NCI-H1092 (cell line): ENCODE measurements at places on chromosomes 2 and 18.
A peak's percentile ranks its signal among the peaks of the same experiment; 100 is the strongest.

DNA sequence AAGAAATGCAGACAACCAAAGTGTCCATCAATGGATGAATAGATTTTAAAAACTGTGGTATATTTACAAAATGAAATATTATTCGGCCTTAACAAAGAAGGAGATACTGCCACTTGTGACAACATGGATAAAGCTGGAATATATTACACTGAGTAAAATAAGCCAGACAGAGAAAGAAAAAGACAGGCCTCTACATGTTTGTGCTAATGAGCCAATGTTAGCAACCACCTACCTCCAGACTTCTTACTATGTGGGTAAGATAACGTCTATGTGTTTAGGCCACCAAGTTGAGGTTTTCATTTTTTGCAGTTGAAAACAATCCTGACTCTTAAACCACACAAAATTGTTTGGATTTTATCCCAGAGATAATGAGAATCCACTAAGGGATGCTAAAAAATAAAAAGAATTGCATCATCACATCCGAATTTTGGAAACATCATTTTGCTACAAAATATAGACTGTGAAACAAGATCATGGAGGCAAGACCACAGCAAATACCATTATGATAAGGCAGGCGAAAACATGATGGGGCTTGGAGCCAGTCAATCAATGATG lies 47.0 kb downstream of the EVA1A start:
- DNase-seq, result no peak

DNA sequence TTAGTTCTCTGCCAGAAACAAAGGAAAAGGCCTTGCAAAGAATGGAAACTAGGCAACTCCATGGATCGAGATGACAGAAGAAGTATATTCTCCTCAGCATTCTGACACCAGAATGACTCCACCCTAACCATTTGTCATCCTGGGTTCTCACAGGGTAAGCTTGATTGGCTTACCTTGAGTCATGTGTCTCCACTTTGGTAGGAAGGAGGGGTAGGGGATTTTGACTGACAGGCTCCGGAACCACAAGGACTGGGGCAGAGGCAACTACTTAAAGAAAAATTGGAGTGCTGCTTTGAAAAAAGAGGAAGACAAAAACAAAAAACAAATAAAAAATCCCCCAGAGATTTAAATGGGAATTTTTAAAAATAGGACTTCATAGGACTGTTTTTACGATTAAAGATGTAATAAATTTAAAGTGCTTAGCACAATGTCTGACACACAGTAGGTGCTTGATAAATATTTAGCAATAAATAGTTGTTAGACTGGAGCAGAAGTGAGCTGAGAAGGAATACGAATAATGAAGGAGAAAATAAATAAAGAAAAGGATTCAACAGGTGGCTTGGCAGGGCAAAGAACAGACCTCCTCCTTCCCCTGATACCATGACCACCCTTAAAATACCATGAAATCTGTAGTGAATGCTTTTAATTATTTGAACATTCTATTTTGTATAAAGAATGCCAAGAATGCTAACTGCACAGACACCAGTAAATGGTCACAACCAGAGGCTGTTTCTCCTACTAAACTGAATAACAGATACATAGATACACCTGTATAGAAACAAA lies 230.2 kb downstream of the CDCA7 start:
- DNase-seq, result no peak

DNA sequence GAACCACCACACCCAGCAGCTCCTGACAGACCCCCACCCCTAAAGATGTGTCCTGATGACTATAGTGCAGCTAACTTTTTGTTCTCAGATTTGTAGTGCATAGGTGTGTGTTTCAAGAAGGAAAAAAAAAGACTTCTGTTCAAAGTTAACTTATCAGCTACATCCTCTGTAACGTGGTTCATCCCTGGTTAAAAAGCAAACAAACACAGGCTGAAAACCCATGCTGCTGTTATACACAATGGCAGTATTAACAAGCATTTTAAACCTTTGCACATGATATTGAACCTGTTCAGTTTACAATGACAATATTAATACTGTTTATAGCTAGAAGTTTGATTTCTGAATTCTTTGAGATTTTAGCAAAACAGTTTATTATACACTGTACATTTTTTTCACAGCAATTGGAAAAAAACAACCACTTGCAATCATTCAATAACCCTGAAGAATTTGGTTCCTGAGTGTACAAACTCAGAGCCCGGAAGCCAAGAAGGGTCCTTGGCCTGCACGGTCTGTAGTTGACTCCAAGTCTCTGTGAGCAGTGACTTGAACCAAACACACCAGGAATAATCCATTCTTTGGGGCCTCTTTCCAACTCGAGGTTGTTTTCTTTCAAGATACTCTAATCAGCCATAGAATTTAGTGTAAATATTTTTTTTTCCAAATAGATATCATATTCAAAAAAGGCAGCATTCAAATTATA lies 153.2 kb upstream of the MAPRE2 start:
- DNase-seq, result no peak

GRCh38 chr2:37623406-37623805 lies 48.0 kb downstream of the CDC42EP3 start:
- no peak for DNase-seq

DNA sequence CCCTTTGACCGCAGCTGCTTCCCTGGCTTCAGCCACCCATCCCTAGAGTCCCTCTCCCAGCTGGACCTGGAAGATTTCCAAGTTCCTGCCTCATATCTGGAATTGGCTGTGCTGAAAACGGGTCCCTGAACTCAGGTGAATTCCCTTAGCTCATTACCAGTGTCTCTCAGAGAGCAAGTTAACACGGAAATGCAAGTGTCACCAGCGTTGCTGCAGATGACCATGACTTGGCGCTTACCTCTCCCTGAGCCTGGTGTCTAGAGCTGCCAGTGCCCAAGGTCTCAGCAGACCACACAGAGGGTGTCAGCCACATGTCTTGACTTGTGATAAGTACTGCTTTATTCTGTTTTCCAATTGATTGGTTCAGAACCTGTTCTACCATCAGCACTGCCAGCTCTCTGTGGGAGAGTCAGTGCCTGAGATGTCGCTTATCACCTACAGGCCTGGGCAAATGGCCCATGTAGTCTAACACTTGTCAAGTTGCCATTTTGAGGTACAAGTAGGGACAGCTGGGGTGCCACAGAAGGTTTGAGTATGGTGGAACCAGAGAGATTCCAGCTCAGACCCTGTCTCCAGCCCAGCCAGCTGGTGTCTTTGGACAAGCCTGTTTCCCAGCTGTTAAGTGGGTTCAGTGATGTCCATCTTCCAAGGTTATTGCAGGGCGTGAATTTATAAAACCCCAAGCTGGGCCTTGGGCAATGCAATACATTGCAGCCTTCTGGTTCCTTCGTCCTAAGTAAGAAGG lies 48.7 kb downstream of the LYPD1 start:
- DNase-seq, result peak; percentile 63

DNA sequence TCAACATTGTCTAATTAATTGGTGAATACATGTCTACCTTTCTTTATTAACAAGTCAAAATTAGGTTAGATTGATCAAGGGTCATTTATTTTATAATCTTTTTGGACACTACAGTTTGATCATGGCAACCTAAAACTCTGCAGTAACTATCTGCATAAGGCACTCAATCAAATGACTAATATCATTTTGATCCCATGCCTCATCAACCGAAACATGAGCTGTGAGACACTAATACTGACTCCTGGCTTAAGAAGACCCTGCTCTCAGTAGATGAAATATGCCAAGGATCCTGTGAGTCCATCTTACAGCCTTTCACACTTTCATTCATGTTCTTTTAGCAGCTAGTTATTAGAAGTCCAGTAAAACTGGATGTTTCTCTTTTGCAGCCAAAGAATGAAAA lies 169.4 kb upstream of the CAVIN2 start:
- DNase-seq, result no peak

- no peak for DNase-seq
Measured at GRCh38 chr18:67243799-67244587, 272.5 kb downstream of the DSEL start.

- no peak for DNase-seq
Measured at GRCh38 chr2:207935121-207935990, 90.0 kb downstream of the PLEKHM3 start.

GRCh38 chr18:57422313-57422872 lies 12.8 kb upstream of the ONECUT2 start:
- DNase-seq, result peak; percentile 30

DNA sequence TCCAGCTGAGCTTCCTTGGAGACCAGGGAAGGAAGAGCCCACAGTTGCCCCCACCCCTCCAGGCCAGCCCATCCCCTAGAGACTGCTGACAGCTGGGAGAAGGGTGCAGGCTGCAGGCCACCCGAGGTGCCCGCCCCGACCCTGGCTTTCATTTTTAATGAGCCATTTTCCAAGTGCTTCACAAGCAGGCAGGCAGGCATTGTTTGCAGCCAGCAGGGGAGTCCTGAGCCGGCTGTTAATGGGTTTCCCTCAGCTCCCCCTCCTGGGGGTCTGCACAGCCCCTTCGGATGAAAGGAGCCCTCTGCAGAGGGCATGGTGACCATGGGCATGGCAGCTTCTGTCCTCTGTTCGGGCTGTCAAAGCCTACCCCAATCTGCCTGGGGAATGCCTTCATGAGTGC lies 94.5 kb downstream of the ZBTB7C start:
- DNase-seq, result peak; percentile 89

GRCh38 chr2:219484343-219485200 lies 14.1 kb upstream of the GMPPA start:
- DNase-seq, result no peak

DNA sequence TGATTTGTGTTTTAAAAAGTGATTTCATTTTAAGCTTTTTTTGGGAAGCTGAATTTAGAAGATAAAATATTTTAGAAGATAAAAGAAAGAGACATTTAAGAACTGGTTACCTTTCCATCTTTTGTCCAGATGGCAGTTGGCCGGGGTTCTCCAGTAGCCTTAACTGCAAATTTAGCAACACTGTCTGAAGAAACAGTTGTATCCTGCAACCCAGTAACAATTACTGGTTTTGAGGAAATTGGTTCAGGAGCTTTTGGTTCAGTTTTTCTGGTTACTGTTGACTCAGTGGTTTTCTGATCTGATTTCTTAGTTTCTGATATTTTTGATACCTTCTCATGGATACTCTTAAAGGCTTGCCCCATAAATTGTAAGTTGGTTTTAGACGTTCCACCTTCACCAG lies 49.9 kb downstream of the PLEKHA3 start:
- no peak for DNase-seq

- DNase-seq, result no peak
Measured at GRCh38 chr2:183207110-183207509, 82.9 kb downstream of the NUP35 start.
